ENCODE measurements at places on chromosomes 4 and X.

DNA sequence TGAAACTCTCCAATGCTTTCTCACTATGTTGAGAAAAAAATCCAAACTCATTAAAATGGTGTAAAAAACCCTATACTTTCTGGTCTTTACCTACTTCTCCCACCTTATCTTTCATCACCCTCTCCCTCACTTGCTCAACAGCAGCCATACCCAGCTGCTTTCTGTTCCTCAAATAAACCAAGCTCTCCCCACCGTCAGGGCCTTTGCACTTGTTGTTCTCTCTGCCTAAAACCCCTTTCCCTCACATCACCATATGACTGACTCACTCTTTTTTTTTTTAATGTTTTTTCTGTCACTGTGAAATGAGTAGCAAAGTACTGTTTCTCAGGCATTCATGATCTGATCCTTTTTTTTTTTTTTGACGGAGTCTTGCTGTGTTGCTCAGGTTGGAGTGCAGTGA lies 122.3 kb upstream of the TMEM164 start:
- no peak for DNase-seq

GRCh38 chr4:76147454-76148141 lies 599 bp downstream of the NUP54 start:
- peak; percentile 77 for DNase-seq

DNA sequence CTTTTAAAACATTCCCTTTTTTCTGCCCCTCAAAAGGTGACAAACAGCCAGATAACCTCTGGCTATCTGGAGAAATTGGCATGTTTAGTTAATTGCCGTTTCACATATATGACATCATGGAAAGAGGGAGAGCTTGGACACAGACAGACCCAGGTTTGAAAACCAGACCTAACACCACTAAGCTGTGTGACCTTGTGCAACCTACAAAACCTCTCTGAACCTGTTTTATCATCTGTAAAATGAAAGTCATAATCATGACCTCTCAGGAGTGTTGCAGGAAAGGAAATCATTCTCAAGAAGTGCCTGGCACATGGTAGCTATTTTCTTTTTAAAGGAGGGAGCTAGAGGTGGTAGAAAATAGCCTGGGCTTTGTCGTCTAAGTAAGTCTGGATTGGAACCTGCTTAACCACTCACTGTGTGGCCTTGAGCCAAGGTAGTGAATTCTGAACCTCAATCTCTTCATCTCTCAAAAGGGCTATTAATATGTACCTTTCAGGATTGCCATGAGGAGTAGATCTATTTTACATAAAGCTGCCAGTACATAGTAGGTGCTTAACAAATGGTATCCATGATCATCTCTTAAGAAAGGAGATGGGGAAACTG lies 363.5 kb downstream of the BCOR start:
- no peak for DNase-seq

- no peak for DNase-seq
These were observed 323.8 kb downstream of the FBXW7 start for GRCh38 chr4:152211936-152212653.

DNA sequence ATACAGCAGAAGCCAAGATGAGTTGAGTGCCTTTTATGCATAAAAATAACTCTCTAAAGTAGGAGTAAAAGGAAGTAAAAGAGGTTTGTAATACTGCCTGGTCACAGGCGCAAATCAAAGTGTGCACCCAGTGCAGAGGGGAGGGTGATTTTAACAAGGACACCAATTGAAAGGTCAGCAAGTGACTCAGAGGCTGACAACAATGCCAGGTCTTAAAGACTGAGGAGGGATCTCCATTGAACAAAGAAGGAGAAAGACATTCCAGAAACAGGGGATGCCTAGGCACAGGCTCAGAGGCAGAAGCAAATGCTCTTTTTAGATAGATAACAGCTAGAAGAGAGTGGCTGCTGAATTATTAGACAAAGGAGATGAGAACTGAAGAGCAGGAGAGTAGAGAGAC lies 297.4 kb upstream of the VCX start:
- no peak for DNase-seq

- no peak for DNase-seq
These were observed 22.4 kb downstream of the HPRT1 start for GRCh38 chrX:134482371-134482770.

GRCh38 chr4:95363966-95364365 lies 184.8 kb downstream of the UNC5C start:
- no peak for DNase-seq

DNA sequence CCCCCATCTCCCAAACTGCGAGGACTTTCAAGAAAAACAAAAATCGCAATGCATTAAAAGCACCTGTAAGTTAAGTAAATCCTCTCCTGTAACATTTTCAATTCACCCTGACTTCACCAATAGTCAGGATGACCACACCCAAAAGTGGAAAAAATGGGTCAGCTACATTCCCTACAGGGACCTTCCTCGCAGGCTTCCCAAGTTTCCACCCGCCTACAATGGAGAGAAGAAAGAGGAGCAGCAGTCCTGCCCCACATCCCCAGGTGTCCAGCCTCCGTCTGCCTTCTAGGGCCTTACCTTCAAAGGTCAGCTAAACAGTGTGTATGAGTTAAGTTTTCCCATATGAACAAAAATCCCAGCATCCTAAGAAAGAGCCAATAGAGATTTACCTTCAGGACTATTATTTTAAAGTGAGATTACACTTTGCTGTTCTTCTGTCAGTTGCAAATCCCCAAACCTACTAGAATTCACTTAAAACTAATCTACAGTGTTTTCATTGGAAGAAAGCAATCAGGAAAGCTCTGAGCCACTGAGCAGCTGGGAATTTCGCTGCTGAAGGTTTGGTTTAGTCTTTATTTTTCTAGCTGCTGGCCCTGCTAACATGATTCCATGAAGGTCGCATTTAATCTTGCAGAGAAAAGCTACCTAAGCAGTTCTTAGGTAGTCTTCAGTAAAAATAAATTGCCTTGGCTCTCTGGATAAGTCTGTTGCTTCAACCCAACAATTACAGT lies 12.5 kb downstream of the IRF2 start:
- no peak for DNase-seq

DNA sequence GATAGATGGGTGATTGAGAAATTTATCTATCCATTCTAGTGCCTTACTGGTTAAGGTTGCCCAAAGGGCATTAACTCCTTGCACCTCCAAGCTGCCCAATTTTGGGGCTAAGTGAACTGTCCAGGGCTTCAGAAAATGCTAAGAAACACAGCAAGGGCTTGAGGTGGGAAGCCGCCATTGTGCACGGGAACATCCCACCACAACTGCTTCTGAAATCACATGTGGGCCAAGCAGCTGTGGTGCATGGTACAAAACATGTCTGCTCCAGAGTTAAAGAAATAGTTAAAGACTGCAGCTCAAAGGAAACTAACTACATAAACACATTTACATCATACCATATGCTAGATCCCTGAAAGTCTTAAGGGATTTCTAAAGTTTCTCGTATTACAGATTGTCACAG lies 144.3 kb upstream of the NDST3 start:
- no peak for DNase-seq

GRCh38 chrX:49695276-49696180 lies at the start of gene PAGE1:
TSS of gene PAGE1 (minus strand) at chrX:49695984. CDS start at chrX:49694770, 1,214 bp downstream.
- DNase-seq, result no peak

GRCh38 chr4:10118048-10119004 lies 1.7 kb upstream of the WDR1 start:
- no peak for DNase-seq

- no peak for DNase-seq
These were observed 35.5 kb downstream of the NOP14 start for GRCh38 chr4:2927696-2928075.

GRCh38 chr4:71417150-71417549 lies 78.3 kb downstream of the SLC4A4 start:
- no peak for DNase-seq

DNA sequence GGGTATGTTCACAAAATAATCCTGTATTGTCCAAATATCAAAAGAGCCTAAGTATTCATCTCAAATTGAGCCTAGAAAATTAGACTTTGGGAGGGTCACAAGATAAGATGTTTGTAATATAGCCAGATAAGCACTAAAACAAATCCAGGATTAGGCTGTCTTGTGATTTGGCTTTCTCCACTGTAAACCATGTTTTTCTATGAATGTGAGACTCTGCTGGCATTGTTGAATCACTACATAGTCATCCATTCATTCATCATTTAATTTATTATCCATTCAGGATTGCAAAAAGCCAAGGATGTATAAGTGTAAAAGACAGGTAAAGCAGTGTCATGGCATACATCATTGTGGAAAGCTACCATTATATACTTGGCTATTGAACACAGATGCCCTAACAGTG lies 148.0 kb downstream of the GRID2 start:
- DNase-seq, result no peak

GRCh38 chrX:7993873-7994272 lies 66.7 kb upstream of the PNPLA4 start:
- no peak for DNase-seq

GRCh38 chrX:148958901-148959300 lies 458.5 kb downstream of the AFF2 start:
- DNase-seq, result peak; percentile 1

DNA sequence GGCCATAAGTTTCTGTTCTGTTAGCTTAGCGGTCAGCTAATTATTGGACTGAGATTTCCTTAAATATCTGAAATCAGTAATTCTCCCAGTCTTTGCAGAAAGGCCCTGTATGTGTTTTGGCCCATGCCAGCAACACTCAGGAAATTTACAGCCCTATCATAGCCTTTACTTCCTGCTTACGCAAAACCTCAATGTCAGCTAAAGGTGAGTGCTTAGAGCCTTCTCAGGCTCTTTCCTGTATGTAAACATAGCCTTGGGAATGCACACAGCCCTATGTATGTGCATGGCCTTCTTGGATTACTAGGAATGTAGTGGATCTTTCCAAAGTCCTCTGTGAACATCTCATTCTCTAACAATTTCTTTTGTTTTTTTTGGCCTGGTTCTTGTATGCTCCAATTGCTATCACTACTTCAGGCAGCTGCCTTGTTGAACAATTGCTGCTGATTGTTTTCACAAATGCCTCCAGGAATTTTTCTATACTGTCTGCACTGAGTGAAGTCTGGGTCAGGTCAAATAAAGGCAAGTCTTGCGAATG lies 200.0 kb downstream of the PPP1R2C start:
- DNase-seq, result peak; percentile 1

DNA sequence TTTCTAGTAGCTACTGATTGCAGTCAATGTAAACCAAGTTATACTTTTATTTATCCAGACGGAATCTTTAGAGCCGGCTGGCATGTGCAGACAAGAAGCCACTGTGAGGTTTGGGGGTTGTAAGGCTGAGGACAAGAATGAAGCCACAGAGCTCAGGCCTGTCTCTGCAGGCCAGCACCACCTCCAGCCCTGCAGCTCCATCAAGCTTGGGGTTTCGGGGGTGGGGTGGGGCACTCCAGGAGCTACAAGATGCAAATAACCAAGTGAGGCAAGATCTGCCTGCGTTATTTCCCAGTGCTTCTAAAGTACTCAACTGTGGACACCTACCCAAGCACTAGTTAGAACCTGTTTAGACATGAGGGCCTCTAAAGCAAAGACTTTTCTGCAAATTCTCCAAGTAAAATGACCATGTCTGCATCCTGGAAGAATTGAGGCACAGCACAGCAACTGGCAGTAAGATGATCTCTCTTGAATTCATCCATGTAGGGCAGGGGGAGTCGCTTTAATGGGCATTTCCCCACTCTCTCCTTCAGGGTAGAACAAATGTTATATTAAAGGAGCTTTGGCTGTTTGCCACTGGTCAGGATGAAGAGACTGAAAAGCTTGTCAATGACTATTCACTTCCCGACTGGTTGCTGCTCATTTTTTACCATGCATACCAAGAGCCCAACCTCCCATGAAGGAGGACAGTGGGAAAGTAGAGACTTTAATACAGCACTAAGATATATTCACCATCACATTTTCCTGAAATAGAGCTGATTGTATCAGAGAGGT lies 222.5 kb downstream of the MGST2 start:
- no peak for DNase-seq

- no peak for DNase-seq
These were observed 40.5 kb downstream of the VEGFC start for GRCh38 chr4:176752191-176752749.

DNA sequence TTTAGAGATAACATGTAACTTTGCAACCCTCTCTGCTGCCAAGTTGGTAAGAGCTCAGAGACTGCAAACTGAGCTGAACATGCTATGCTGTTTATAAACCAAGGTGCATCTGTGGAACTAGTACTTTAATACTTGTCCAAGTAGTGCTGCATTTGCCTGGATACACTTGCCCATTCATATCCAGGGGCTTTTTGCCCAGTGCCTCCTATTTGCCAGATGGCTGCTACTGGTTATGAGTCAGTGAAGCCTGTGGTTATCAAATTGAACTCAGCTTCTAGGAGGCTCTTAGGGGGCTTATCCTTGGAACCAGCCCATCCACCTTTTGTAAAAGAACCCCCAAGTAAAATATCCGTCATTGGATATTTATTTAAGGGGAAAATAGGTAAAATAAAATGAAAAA lies 79.6 kb downstream of the AFF2 start:
- DNase-seq, result no peak

- no peak for DNase-seq
These were observed 82.8 kb upstream of the HPF1 start for GRCh38 chr4:169840554-169840953.

DNA sequence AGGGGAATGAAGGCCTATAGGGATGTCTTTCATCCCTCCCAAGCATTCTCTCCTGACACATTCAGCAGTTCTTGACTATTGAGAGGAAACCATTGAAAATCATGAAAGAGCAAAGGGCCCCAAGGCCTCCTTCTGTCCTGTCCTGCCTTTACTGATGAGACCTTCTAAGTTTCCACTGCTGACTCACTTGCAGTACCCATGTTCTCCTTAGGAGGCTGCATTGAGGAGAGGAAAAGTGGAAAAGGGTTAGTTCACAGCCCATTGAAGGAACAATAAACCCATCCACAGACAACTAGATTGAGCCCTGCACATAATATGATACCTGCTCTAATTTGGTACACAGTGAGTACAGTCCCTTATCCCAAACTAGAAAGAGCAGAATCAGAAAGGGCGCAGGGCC lies 115.1 kb upstream of the PNPLA4 start:
- no peak for DNase-seq

DNA sequence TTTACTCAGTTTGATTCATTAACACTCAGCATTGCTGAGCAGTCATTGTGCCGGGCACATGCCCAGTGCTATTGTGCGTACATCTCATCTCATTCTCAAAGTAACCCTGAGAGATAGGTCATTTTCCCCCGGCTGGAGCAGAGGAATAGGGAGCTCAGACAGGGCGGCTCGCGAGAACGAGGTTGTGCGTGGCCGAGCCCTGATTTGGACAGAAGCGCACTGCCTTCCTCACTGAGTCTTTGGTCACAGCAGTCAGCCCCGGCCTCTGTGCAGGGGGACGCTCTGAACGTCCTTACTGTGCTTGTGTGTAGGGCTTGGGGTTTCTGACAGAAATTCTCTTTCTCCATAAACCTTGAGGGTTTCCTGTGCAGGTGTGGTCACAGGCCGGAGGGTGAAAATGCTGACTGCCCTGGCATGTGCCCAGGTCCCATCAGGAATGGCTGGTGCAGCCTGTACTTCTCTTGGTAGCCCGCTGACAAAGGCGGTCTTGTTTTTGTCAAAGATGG lies 39.5 kb downstream of the NOP14 start:
- no peak for DNase-seq

Data from LoVo (cell line).